ENCODE measurements at places on chromosomes 3 and 15. TPM values are rescaled to one million over a fixed set of nuclear protein-coding genes. Genes with fewer than 3 reads are reported as not detected.

DNA sequence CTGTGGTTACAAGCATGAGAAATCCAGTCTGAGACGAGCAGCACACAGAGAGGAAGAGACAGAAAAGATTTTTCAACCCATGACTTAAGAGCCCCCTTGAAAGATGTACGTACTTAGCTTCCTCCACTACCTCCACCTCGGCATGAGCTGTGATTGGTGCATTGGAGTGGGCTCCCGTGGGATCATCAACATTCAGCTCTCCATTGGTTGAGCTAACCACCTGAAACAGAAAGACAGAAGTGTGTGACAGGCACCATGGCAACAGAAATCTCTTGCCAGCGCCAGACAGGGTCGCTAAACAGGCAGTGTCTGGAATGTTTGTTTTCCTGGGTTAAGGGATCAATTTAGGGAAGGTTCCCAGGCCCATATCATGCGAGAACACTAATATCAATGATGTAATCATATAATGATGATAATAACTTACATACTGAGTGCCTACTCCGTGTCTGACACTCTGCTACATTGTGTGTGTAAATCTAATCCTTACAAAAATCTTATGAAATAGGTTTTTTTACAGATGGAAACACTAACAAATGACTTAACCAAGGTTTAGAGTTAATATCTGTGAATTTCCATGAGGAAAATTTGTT lies 17.5 kb upstream of the PPIB start:
- DNase-seq = no peak

DHFR2 gene
- total RNA-seq = 7.7 TPM

- DNase-seq = no peak
These were observed 279.2 kb downstream of the PDCD6IP start for GRCh38 chr3:34077417-34078195.

DNA sequence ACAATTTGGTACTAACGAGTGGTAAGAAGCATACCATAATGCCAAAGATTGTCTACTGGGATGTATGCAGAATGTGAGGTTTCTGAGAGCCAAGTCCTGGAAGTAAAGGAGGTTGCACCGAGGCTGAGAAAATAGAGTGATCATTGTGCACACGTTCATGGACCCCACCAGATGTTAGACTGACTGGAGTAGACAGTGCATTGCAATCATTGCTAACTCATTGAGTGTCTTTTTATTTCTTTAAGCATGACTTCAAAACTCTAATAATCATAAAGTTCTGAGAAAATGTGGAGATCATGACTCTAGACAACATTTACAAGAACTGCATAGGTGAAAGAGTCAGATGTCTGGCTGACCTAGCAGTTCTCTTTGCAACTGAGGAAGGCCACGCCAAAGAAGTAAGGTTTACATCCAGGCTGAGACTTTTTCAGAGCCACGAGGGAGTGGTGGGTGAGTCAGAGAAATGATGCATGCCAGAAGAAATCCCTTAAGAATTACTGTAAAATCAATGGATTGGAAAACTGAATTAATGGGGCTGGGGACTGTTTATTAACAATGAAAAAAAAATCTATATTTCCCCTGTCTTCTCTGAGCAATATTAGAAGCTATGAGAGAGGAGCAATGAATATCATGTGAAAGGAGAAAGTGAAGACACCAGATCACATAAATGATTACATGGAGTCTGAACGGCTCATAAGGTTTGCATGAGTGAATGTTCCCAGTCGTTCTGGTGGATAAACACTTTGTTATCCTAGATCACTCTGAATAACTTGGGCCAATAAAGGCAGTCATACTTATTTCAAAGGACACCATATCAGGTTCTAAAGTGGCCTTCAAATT lies 76.0 kb upstream of the SLC25A26 start:
- no peak for DNase-seq

DCP1A gene
- total RNA-seq = 16.4 TPM

PLA2G4D gene
- 0.14 TPM for total RNA-seq

- DNase-seq = no peak
These were observed 484.0 kb upstream of the TGFBR2 start for GRCh38 chr3:30122359-30122758.

FBXW12 gene
- not detected for total RNA-seq

DNA sequence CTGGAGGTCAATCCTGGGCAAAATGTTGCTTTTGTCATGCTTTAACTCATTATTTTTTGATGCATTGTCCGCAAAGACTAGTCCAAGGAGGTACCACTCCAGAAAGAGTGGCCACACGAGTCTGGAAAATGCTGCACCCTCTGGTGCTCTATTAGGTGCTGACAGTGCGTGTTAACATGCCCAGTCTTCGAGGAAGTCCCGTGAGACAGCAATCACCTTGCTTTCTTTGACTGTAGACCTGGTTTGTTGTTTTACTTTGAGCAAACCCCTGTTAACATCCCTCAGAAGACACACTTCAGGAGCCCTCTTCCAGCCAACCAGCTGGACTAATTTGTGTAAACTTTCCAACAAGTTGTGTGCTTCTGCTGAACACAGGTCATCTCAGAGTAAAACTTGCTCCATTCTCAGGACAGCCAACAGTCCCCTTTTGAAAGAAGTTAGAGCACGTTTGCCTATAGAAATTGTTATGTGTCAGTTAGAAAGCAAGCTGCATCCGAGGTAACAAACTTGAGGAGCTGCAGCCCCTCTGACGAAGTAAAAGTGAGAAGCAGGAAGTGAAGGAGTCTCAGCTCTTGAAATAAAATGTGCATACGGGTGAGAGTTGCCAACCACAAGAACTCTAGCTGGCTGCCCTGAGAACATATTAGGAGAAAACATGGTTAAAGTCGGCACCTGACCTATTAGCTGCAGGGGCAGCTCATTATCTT lies 205.0 kb downstream of the LPP start:
- no peak for DNase-seq

GRCh38 chr3:42101048-42101447 lies 9.9 kb downstream of the TRAK1 start:
- peak; percentile 55 for DNase-seq

GRCh38 chr15:40465939-40466338 lies 4.8 kb upstream of the CHST14 start:
- no peak for DNase-seq

CFAP44 gene
- total RNA-seq = 4.8 TPM

- DNase-seq = no peak
These were observed 70.7 kb downstream of the GLB1 start for GRCh38 chr3:33026267-33026666.

DNA sequence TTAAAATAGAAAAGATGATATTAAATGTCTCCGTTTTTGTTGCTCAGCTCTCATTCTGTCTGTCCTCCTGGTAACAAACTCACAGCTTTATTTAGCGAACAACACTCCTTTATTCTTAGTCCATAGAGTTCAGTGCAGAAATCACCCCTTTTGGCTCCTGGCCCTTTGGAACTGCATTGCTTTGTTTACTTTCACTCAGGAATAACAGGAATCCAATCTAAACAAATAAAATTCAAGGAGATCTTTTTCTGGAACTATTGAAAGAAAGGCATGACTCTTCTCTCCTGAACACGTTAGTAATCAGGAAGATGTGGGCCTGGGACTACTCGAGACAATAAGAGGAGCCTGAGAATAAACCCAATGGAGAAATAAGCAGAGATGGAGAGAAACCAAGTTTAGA lies 409.2 kb downstream of the DIPK2A start:
- no peak for DNase-seq

GRCh38 chr3:10285272-10286132 lies 7.2 kb downstream of the GHRL start:
- DNase-seq = no peak
